Purkinje cell (primary cell): ENCODE measurements at places on chromosomes 7 and 10. TPM values are rescaled to one million over a fixed set of nuclear protein-coding genes. Genes with fewer than 3 reads are reported as not detected.

HYAL4 gene
- polyA plus RNA-seq, result not detected in 2 replicates

FAM221A gene
- 44.1 and 56.9 TPM in 2 replicates for polyA plus RNA-seq

IFIT2 gene
- 1.8 and 2.9 TPM in 2 replicates for polyA plus RNA-seq

OR2A42 gene
- polyA plus RNA-seq, result not detected in 2 replicates

SFTPA1 gene
- not detected in 2 replicates for polyA plus RNA-seq

PNLIP gene
- polyA plus RNA-seq, result not detected in 2 replicates

GPR15LG gene
- polyA plus RNA-seq, result not detected in 2 replicates

AGR2 gene
- not detected in 2 replicates for polyA plus RNA-seq

RNF148 gene
- polyA plus RNA-seq, result 0.70 TPM in 1 of 2 replicates, not detected in the other

CRYGN gene
- not detected in 2 replicates for polyA plus RNA-seq

CCL24 gene
- polyA plus RNA-seq, result not detected in 2 replicates

BLNK gene
- polyA plus RNA-seq, result 0.70 TPM in 1 of 2 replicates, not detected in the other

EPHA1 gene
- not detected in 2 replicates for polyA plus RNA-seq

KCNIP2 gene
- 1.3 and 3.6 TPM in 2 replicates for polyA plus RNA-seq

STEAP2 gene
- polyA plus RNA-seq, result 195 and 201 TPM in 2 replicates

TMEM243 gene
- polyA plus RNA-seq, result 5.3 and 8.2 TPM in 2 replicates

OR6V1 gene
- polyA plus RNA-seq, result 1.2 TPM in 1 of 2 replicates, not detected in the other

OPTN gene
- 26.3 and 38.7 TPM in 2 replicates for polyA plus RNA-seq

HOXA2 gene
- not detected in 2 replicates for polyA plus RNA-seq

CALHM1 gene
- 0.40 TPM in 1 of 2 replicates, not detected in the other for polyA plus RNA-seq

LBX1 gene
- not detected in 2 replicates for polyA plus RNA-seq

MOGAT3 gene
- polyA plus RNA-seq, result not detected in 2 replicates

POLR1F gene
- polyA plus RNA-seq, result 30.0 and 31.2 TPM in 2 replicates

NME8 gene
- not detected in 2 replicates for polyA plus RNA-seq

ZNF488 gene
- polyA plus RNA-seq, result not detected in 2 replicates

UCN3 gene
- polyA plus RNA-seq, result not detected in 2 replicates

DNAJC12 gene
- 151 and 180 TPM in 2 replicates for polyA plus RNA-seq

GPAM gene
- 2.8 and 9.4 TPM in 2 replicates for polyA plus RNA-seq

ATP5F1C gene
- polyA plus RNA-seq, result 2,412 and 2,629 TPM in 2 replicates

CCNY gene
- polyA plus RNA-seq, result 15.1 and 18.4 TPM in 2 replicates

KCND2 gene
- polyA plus RNA-seq, result 4.6 and 10.5 TPM in 2 replicates

TAS2R60 gene
- polyA plus RNA-seq, result not detected in 2 replicates

NUTM2E gene
- not detected in 2 replicates for polyA plus RNA-seq

NKX1-2 gene
- 0.16 TPM in 1 of 2 replicates, not detected in the other for polyA plus RNA-seq

TAS2R4 gene
- polyA plus RNA-seq, result 1.1 TPM in 1 of 2 replicates, not detected in the other

RADIL gene
- 0.32 and 0.52 TPM in 2 replicates for polyA plus RNA-seq

AS3MT gene
- polyA plus RNA-seq, result 0.59 and 7.1 TPM in 2 replicates

GGCT gene
- polyA plus RNA-seq, result 47.5 and 75.9 TPM in 2 replicates

GTPBP10 gene
- 40.8 and 50.1 TPM in 2 replicates for polyA plus RNA-seq

PTF1A gene
- polyA plus RNA-seq, result 2.6 TPM in 1 of 2 replicates, not detected in the other

BICC1 gene
- polyA plus RNA-seq, result not detected in 2 replicates

CPEB3 gene
- 22.4 and 23.4 TPM in 2 replicates for polyA plus RNA-seq

AKR1B15 gene
- polyA plus RNA-seq, result not detected in 2 replicates

TMEM196 gene
- 2.9 TPM in 1 of 2 replicates, not detected in the other for polyA plus RNA-seq
